CD8-positive, alpha-beta T cell (primary cell): ENCODE measurements at places on chromosomes 7 and 10. TPM values are rescaled to one million over a fixed set of nuclear protein-coding genes. Genes with fewer than 3 reads are reported as not detected.

DNA sequence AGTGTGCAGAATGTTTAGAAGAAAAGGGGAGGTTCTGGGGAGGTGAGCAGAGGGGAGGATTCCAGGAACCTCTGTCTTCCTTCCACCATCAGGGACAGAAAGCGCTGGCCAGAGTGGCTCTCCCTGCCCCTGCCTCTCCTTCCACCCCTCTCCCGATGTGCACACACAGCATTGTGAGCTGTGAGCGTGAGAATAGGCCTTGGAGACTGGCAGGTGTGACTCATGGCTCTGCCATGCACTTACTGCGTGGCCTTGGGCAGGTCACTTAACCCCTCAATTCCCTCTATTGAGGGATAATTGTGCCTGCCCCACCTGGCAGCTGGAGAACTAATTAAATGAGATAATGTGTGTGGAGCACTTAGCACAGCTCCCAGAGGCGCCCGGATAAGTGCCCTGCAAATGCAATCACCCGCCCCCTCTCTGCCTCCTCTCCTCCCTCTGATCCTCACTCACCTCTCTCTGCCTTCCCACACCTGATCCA, 115.4 kb downstream of the ZMIZ1 start:
- DNase-seq: no peak

- no peak for DNase-seq
These were observed 73.6 kb downstream of the RELN start for GRCh38 chr7:103915680-103916357.

- no peak for DNase-seq
These were observed 16.5 kb downstream of the CYP3A43 start for GRCh38 chr7:99844328-99844727.

GRCh38 chr10:94122211-94122610, 128.5 kb downstream of the PLCE1 start:
- no peak for DNase-seq

- no peak for DNase-seq
These were observed 254.8 kb downstream of the MAD1L1 start for GRCh38 chr7:1977876-1978441.

The SLIT1 gene
- total RNA-seq: 0.35 TPM

GRCh38 chr7:14275356-14275755, 285.9 kb upstream of the ETV1 start:
- no peak for DNase-seq

DNA sequence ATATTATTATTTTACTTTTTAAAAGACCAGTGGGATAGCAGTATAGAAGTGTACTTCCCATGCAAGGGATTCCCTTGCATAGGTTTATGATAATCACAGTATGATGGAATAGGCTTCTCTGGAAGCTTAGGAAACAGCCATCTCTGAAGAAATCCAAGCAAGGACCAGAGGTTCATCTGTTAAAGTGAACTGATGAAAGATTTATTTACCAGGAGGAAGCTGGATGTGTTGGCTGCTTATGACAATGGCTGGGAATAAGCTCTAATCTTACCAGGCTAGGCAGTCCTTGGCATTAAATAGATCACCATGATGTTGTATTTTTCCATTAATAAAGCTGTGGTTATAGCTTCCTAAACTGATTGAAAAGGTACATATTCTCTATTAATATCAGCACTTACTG, 32.0 kb downstream of the FRA10AC1 start:
- DNase-seq: no peak

GRCh38 chr10:80964955-80965614, 427.4 kb downstream of the SH2D4B start:
- no peak for DNase-seq

The PCLO gene
- total RNA-seq: not detected

DNA sequence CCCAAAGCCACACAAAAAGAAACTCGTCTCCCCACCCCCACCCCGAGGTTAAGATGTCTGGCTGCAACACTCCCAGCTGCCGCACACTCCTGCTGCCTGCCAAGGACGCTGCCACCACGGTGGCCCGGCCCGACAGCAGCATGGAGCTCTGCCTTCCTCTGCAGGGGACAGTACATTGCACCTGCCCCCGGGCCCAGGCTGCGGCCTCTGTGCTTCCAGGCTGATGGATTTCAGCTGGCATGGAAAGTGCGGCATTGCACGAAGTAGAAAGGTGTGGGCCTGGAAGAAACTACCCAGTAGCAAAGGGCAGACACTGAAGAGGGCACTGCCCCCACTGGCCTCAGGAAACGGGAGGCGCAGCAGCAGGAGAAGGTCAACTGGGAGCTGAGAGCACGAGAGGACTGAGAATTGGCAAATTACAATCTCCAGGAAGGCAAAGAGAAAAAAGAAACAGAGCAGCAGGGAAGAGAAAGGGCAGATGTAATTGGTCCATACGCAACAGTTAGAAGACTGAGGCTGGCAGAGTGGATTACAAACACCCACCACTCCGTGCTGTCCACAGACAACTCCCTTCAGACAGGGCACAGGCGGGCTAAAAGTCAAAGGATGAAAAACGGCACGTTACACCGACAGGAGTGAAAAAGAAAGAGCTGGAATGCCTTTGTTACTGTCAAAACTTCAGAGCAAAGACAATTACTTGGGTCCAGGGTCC, 117.1 kb upstream of the DIP2C start:
- DNase-seq: no peak

DNA sequence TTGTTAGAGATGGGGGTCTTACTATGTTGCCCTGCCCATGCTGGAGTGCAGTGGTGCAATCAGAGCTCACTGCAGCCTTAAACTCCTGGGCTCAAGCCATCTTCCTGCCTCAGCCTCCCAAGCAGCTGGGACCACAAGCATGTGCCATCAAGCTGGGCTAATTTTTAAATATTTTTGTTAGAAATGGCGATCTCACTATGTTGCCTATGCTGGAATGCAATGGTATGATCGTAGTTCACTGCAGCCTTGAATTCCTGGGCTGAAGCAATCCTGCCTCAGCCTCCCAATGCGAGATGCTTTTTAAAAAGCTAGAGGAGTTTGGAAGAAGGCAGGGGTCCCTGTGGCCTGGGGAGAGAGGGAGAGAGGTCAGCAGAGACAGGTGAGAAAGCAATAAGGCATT, 600.1 kb upstream of the AUTS2 start:
- no peak for DNase-seq

GRCh38 chr7:72710983-72711382, 117.0 kb downstream of the TYW1B start:
- DNase-seq: no peak

DNA sequence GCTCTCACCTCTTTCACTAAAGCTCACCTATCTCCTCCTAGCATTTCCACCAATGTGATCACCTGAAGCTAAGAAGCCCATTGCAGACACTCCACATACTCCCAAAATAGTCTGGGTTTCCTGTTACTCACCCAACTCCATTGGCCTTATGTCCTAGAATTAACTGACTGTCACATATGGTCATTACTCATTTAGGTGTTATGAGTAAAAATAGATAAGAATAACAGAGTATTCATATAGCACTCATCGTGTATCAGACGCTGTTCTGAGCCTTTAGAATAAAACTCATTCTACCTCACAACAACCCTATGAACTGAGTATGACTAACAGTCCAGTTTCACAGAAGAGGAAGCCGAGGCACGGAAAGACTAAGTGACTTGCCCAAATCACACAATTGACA, 174.2 kb upstream of the NPVF start:
- DNase-seq: no peak

The TUBAL3 gene
- total RNA-seq: not detected

- no peak for DNase-seq
These were observed 62.8 kb downstream of the ZEB1 start for GRCh38 chr10:31381766-31382316.

- DNase-seq: no peak
These were observed 285.4 kb downstream of the GPR37 start for GRCh38 chr7:124480036-124480820.

- no peak for DNase-seq
These were observed 906 bp downstream of the CDK1 start for GRCh38 chr10:60778971-60779796.

The ANKRD30A gene
- not detected for total RNA-seq

DNA sequence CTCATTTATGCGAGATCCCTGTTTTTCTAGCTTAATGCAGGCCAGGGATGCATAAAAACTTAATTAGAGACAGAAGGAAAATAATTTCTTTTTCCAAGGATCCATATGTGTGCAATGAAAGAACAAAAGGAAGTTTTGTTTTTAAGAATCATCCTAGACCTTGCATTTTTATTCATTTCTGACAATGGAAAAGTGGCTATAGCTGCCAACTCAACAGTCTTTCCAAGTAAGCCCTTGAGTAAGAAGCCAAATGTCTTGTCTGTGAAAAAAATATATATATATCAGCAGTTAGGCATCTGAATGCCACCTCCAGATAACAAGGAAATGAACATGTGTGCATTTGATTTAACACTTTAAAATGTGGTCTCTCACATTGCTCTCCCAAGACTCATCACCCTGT, 1397.6 kb downstream of the GATA3 start:
- no peak for DNase-seq

DNA sequence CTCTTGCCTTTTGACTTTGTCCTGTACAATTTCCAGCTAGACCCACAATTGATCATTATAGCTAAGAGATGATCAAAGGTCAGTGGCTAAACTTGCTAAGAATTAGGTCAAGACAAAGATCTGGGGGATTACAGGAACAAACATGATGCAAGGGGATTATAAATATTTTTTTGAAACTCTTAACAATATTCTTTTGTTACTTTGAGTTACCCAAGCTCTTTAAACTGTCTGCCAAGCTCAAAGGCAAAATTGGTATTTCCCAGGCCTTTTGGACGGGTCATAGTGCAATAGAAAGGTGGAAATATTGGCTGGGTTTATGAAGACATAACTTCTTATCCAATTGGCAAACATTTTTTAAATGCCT, 23.4 kb downstream of the TBXAS1 start:
- no peak for DNase-seq

DNA sequence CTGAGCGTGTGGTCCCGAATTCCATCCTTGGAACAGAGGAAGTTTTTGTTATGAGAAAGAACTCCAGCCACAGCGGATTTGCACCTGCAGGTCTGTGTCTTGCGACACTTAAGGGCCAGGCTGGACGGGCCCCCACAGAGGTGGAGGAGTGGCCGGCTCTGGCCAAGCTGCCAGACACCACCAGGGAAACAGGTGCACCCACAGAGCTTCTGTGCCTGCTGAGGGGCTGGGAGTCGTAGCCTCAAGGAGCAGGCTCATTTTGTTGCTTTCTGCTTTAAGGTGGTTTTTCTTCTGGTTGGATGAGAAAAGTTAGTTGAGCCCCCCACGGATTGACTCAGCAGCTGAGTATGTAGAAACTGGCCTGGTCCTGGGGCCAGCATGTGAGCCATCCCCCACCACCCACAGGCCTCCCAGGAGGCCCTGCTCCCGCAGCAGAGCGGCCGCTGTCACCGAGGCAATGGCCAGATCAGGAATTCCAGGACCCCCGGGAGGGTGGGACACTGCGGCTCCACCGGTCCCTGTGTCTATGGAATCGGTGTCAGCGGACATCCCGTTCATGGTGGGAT, 41.9 kb downstream of the NKX6-2 start:
- DNase-seq: no peak

DNA sequence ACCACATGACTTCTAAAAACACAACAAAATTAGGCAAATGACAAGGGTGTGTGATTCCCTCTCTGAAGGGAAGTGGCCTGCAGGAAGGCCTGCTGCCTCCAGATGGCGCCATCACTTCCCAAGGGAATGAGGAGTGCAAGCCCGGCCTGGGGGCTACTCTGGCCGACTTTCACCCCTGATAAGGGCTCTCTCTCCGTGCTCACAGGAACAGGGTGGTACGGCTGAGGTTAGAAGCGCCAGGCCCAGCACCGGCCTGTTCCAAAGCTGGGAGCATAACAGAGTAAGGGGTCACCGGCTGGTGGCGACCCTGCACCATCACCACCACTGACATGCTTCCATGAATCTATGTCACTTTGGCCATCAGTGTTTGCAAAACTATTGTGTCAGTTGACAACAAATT, 13.1 kb downstream of the RBP3 start:
- DNase-seq: peak; percentile 23

GRCh38 chr10:12993595-12993994, 7.9 kb downstream of the CCDC3 start:
- no peak for DNase-seq

DNA sequence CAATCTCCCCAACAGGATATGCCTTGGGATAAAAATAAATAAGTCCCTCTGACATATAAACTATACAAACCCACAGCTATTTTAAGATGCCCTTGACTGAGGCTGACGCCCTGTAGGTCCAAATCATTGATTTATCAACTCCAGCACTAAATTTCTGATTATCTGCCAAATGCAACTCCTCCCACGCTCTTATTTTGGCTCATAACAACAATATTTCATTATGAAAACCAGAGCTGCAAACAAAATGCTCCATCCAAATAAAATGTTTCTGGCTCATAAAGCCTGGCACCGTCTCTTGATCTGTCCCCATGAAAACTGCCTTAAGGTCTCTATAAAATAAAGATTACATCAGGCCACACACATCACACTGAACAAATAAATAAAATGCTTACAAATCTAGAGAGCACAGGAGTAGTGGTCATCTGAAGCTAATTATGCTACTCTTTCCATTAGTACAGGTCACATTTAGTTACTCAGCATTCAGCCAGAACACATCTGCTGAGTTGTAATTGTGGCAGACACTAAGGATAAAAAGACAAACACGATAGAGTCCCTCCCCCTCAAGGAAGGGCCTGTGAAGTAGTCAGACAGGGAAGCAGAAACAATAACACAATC, 28.8 kb downstream of the CACUL1 start:
- no peak for DNase-seq

The OPN4 gene
- not detected for total RNA-seq

- DNase-seq: no peak
These were observed 126.5 kb upstream of the ZNF438 start for GRCh38 chr10:31158011-31158658.

- DNase-seq: no peak
These were observed 10.7 kb upstream of the SFMBT2 start for GRCh38 chr10:7421526-7421925.

The SPDYE11 gene
- total RNA-seq: not detected

DNA sequence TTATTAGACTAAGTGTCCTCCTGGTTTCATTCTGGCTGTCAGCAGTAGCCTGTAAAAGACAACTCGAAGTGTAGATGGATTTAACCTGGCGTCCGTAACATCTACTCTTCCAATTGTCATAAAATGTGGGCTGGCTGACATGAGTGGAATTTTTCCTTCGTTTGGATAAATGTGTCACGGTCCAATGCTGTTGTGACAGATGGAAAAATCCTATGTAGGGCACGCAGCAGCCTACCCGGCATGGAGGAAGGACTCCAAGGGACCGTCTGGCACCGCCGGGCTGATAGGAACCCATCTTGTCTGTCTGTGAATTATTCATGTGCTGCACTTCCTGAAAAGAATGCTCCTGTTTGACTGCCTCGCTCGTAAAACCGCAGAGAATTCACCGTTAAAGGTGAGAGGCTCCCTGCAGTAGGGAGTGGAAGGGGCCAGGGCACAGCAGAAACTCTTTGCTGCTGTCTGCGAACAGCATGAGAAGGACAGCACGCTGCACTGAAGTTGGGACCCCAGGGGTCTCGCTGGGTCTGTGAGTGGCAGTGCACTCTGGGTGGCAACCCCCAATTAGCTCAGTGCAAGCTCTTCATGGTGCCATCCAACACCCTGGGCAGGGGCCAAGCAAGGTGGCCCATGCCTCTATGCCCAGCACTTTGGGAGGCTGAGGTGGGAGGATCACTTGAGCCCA, 1.6 kb upstream of the ORAI2 start:
- DNase-seq: peak; percentile 88

The VWDE gene
- total RNA-seq: 0.86 TPM
